Foreskin fibroblast (primary cell): ENCODE measurements at places on chromosomes 6 and 20.

GRCh38 chr20:10707791-10708190, 34.0 kb upstream of the JAG1 start:
- DNase-seq = no peak

DNA sequence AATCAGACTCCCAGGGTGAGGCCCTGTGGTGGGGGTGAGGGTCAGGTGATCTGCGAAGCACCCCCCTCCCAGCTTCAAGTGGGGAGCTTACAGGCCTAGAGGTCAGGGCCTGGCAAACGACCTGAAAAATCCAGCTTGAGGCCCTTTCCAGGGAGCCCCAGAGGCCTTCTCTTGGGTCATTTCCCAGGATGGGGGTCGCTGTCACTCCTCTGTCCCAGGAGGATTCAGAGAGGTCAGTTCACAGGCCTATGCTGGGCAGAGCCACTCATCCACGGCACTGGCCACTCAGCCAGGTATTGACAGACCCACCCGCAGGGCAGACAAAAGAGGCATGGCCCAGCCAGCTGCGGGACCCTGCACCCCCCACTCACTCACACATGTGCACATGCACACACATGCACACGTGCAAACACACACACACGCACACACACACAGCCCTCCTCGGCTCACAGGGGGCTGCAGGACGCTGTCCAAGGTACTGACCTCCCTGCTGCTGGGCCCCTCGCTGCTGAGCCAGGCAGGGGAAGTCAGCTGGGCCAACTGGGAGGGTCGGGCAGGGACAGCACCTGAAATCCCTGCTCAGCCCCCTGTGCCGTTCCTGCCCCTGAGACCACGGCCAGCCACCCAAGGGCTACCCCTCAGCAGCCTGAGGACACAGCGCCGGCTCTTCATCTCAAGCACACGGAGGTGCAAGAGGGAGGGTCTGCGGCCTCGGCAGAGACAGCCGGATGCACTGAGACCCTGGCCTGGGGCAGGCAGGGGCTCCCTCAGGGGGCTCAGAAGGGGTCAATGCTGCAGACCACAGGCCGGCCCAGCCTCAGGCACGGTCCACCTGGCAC, 113.8 kb downstream of the TAF4 start:
- DNase-seq = no peak

GRCh38 chr6:24891004-24891403, 44.8 kb downstream of the RIPOR2 start:
- no peak for DNase-seq

DNA sequence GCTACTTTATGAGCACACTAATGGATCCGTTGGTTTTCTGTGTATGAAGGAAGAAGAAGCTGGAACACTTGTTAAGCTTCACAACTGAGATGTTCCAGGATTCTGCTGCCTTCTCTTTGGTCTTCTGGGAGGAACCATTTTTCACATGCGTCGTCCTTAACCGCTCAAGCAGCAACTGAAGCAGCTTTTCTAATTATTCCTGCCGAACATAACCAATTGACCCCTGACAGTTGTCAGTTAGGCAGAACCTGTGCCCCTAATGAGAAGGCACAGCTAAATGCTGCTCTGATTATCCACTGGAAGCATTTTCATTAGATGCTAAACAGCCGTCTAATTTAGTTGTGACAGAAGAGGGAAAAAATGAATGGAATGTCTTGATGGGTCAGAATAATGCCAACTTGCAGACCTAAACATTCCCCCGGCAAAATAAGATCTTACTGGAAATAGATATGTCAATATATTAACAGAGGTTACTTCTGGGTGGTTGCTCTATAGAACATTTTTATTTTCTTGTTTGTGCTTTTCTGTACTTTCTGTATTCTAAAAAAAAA, 85.0 kb upstream of the SMLR1 start:
- DNase-seq = peak; percentile 20

- DNase-seq = no peak
Measured at GRCh38 chr6:35014341-35014740, 125.3 kb downstream of the ANKS1A start.

- no peak for DNase-seq
Measured at GRCh38 chr6:2166717-2167116, 78.7 kb downstream of the GMDS start.

GRCh38 chr20:48818481-48818987, 9.3 kb downstream of the PREX1 start:
- DNase-seq = no peak

DNA sequence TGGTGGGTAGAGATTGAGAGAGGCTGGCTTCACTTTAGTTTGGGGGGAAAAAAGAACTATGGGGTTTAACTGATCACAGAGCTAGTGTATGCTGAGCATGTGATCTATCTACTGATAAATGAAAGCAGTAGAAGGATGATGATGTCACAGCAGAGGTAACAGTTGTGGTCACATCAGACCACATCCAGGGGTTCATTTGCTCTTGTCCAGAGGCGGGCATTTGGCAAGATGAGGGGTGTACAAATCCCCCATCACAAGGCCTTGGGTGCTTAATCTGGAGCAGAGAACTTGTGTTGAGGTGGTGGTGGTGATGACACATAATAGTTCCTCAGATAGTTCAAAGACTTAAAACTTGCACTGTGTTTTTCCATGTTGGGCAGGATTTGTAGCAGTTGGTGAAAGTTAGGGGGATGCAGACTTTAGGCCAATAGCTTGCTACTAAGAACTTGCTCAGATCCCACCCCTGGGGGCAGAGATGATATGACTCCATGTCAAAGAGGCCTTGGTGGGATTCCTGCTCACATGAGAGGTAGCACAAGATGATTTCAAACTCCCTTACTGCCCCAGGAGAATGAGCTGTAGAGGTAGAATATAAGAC, 63.4 kb downstream of the PRDM1 start:
- DNase-seq = no peak

- DNase-seq = no peak
Measured at GRCh38 chr20:13913572-13913971, 76.8 kb downstream of the SEL1L2 start.

GRCh38 chr6:134534708-134535149, 216.8 kb upstream of the SGK1 start:
- peak; percentile 64 for DNase-seq

- DNase-seq = no peak
Measured at GRCh38 chr6:82989736-82990290, 75.8 kb downstream of the UBE3D start.

DNA sequence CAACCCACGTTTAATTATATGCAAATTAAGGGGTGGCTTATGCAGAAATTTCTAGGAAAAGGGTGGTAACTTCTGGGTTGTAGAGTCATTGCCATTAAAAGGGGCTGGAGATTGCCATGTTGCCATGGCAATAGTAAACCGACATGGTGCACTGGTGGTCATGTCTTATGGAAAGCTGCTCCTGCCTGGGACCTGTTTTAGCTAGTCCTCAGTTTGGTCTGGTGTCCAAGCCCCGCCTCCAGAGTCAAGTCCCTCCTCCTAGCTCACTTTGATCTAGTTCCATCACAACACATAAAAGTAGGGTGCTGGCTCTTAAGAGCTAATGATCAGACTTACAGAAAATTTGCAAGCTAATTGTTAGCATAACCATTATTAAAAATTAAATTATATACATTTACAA, 5.3 kb downstream of the SLC22A2 start:
- no peak for DNase-seq

DNA sequence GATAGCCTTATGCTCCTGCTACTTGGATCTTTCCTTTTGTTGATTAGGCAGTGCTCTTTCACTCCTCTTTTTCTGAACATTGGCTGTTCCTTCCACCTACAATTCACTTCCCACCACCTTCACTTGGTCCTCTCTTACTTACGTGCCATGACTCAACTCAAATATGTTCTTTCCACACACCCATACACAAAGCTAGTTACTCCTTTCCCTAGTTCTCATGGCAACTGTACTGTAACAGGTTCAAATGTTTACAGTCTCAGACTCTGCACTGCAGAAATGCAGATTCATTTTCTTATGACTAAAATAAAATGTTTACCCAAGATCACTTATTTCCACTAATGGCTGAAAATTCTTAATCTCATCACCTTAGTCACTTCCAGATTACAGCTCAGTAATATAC, 174.0 kb upstream of the TSHZ2 start:
- DNase-seq = no peak

GRCh38 chr20:62069741-62070216, 4.1 kb upstream of the TAF4 start:
- DNase-seq = peak; percentile 85

DNA sequence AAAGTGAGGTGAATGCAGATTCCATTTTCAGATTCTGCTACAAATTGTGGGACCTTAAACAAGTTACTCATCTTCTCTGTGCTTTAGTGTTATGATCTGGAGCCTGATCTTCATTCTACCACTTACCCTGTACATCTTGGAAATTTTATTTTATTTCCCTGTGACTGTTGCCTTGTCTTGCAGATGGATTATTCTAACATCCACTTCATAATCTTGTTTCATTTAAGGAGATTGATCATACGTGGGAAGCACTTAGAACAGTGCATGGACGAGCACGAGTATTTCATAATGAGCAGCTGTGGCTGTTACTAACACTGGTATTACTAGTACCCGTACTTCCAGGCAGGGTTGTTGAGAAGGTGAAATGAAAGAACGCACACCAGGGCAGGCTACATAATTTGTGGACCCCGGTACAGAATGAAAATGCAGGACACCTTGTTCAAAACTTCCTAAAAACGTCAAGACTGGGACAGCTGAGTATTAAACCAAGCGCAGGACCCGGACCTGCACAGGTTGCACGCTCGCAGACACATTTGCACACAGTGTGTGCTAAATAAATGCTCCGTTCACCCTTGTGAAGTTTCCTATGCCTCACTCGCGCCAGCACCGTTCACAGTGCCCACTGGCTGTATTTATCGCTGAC, 535 bp upstream of the CCDC170 start:
- no peak for DNase-seq

GRCh38 chr20:47762699-47763268, 22.5 kb downstream of the SULF2 start:
- no peak for DNase-seq

DNA sequence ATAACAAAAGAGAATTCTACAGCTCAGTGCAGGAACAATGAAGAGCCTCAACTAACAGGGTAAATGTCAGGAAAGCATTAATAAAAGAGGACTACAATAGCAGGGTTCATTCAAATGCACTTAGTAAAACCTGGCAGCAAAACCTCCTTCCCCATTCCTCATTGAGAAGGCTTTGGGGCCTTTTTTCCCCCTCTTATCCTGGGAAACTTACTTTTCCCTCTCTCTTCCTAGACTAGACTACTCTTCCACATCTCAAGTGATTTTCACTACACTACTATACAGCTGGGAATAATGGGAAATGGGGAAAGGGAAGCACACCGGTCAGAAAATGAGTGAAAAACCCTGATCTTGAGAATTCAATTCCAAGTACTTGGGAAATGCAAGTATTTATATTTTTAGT, 10.1 kb downstream of the ROMO1 start:
- DNase-seq = peak; percentile 0

DNA sequence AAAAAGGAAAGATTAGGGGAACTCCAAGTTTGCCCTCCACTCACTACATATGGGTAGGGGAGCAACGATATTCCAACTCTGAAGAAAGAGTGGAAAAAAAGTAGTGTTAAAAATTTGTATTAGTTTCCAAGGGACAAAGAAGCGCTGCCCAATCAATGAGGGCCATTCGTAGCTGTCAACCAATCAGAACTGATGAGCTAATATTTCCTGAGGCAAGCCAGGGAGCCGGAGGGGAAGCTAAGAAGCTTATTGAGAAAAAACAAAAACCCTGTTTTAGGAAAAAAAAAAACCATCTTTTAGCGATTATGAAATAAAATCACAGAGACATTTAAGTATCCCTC, 59.5 kb downstream of the TRIM38 start:
- peak; percentile 76 for DNase-seq

DNA sequence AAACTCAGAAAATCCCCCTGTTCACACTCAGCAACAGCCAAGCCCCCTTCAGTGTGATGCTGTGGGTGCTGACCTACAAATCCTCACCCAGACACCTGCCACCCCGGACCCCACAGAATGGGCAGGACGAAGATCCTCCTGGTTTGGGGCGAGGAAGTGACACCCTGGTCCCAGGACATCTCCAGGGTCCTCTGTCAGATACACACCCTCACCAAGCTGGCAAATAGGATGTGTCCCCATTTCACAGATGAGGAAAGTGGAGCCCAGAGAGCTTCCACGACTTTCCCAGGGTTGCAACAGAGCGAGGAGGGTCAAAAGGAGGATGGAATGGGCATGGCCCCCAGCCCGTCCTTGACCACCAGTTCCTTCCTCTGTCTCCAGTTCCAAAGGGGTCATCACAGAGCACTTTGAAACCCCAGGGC, 92.0 kb upstream of the AFDN start:
- DNase-seq = no peak

GRCh38 chr20:49853640-49854039, 41.0 kb downstream of the SLC9A8 start:
- peak; percentile 62 for DNase-seq

DNA sequence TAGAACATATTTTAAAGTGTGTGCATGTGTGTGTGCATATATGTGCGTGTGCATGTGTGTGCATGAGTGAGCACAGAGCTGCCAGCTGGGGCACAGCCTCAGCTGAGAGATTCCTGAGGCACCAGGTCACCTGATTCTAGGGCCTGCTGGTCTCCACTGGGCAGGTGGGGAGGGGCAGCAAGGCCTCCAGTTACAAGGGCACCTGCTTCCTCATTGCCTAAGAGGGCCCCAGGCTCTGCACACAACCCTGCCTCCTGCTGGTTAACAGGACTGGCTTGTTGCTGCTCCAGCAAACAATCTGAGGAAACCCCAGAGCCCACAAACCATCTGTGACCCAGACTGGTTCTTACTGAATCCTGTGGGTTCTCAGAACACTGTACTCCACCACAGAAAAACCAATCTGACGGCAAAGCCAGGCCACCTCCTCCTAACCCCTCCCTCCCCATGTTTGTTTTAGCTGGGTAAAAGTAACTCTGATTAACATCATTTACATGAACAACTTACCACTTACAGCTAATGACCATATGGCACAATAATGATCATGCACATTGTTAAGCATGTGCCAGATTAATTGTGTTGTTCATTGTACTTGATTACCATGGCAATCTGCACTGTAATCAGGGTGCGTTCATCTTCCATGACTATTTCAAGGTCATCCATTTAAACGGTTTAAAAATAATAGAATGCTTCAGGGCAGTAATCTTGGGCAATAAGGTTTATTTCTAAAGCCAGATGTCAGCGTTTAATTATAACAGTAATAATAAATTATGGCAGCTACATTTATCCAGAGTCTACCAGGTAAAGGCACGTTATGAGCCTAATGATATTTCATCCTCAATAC, 23.1 kb upstream of the UBE2J1 start:
- DNase-seq = peak; percentile 17

GRCh38 chr20:40427026-40427425, 262.0 kb downstream of the MAFB start:
- DNase-seq = no peak

DNA sequence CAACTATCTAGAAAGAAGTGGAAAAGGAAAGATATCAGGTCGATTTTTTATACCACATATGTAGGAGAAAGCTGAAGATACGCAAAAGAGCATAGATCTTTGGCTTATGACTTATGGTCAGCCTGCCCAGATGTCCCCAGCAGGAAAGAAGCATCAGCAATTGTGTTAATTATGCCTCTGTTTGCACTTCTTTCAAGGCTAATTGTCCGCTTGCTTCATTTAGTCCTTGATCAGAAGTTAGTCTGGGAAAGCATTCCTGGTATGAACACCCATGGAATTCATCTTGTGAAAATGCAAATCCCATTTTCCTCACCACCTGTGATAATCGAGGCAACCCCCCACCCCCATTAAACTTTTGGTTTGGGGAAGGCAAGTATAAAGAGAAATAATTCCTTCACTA, 62.8 kb downstream of the ATP9A start:
- no peak for DNase-seq
